NCI-H2171 (cell line): ENCODE measurements at places on chromosomes 4 and X.
A peak's percentile ranks its signal among the peaks of the same experiment; 100 is the strongest.

GRCh38 chrX:66110112-66110511 is 53.9 kb upstream of the HEPH start:
- DNase-seq: peak; percentile 0

DNA sequence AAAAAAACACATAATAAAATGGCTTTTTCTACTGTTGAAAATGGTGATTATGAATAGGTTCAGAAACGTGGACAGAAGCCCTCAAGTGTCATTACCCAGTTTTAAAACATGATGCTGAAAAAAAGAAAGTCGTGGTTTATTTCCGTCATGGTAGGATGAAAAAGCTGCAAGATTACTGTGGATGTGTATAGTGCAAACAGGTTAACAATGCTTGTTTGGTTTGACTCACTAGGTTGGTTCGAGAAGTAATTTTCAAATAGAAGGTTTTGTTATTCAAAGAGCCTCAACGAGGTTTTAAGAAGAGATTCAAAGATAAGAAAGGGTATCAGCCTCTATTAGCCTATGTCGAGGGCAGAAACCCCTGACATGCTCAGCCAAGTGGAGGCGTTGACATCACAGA is 2.5 kb upstream of the RXFP1 start:
- no peak for DNase-seq

GRCh38 chr4:86356425-86357210 is 3.2 kb downstream of the MAPK10 start:
- DNase-seq: no peak

DNA sequence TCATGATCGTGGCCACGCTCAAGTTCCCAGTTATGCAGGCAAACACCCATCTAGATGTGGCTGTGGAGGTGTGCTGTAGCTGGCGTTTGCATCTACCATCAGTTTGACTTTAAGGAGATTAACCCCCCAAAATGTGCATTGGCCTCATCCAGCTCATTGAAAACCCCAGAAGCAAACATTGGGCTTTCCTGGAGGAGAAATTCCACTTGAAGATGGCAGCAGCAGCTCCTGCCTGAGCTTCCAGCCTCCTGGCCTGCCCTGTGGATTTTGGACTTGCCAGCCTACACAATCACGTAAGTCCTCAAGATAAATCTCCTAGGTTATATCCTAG is 30.2 kb upstream of the SLC25A6 start:
- DNase-seq: no peak

DNA sequence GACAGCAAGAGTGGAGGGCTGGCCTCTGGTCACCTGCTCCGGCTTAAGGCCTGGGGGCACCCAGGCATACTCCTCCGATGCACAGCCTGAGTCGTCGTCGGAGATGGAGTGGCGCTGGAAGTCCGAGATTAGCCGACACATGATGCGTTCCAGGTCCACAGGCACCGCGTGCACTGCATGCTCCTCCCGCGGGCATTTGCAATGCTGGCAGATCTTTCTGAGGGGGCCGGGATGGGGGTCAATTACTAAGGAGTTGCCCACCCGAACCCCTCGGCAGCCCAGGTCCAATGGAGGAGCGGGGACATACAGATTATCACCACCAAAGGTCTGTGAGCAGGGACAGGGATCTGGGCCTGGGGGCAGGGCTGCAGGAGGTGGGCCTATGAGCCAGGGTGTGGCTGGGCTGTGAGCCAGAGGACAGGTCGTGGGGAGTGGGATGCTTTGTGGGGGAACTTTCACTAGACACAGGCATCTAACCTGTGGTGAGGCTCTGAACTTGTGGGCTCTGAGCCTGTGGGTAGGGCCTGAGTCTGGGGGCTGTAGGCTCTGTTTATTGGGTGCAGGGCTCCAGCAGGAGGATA is 2.4 kb downstream of the PRICKLE3 start:
- no peak for DNase-seq

- DNase-seq: no peak
Observed at GRCh38 chr4:3136454-3136853, 62.0 kb downstream of the HTT start.

GRCh38 chr4:98801259-98801725 is 127.6 kb downstream of the EIF4E start:
- no peak for DNase-seq

DNA sequence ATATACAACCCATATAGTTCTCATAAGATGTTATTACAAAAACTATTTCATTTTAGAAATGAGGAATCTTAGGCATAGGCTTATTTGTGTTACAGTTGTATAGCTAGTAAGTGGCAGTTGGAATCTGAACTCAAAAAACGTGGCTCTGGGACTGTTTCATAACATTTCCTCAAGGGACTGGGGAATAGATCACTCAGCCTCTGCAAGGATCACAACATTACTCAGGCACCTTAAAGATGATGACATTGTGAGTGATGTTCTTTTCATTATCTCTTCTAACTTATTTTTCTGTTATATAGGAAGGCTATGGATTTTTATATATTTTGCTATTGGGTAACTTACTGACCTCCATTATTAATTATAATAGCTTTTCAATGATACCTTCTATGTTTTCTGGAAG is 774.2 kb upstream of the LCORL start:
- DNase-seq: no peak
